ENCODE measurements at places on chromosomes 16 and 17. TPM values are rescaled to one million over a fixed set of nuclear protein-coding genes. Genes with fewer than 3 reads are reported as not detected.

- DNase-seq: peak; percentile 86
These were observed 2.6 kb downstream of the CAMKK1 start for GRCh38 chr17:3890082-3890877.

GRCh38 chr16:75312875-75313274, 61.5 kb upstream of the BCAR1 start:
- no peak for DNase-seq

GRCh38 chr17:75514919-75515495, 330 bp downstream of the CASKIN2 start:
- no peak for DNase-seq

- no peak for DNase-seq
These were observed 13.0 kb upstream of the KRT19 start for GRCh38 chr17:41540921-41541625.

CDH5 gene
- total RNA-seq: 48.4 TPM

GID4 gene
- total RNA-seq: 38.0 TPM

ARL5C gene
- total RNA-seq: not detected
